Memory B cell (primary cell): ENCODE measurements at places on chromosomes 5 and 9.

- no peak for DNase-seq
Measured at GRCh38 chr5:76716456-76717157, 681 bp downstream of the F2R start.

DNA sequence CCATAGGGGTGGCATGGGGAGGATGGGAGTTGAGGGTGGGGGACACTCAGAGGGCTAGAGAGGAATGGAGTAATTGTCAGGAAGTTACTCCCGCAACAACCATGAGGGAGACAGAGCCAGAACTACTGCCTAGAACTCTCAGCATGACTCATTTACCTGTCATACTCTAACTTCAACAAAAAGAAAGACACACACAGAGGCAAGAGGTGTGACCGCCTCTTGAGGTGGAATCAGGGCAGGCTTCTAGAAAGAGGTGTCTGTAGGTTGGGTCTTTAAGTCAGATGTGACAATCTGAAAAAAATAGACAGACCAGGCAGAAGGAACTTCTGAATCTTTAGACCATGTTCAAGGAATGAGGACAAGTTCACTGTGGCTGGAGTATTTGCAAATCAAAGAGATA lies 73.4 kb downstream of the GABBR2 start:
- DNase-seq, result no peak

DNA sequence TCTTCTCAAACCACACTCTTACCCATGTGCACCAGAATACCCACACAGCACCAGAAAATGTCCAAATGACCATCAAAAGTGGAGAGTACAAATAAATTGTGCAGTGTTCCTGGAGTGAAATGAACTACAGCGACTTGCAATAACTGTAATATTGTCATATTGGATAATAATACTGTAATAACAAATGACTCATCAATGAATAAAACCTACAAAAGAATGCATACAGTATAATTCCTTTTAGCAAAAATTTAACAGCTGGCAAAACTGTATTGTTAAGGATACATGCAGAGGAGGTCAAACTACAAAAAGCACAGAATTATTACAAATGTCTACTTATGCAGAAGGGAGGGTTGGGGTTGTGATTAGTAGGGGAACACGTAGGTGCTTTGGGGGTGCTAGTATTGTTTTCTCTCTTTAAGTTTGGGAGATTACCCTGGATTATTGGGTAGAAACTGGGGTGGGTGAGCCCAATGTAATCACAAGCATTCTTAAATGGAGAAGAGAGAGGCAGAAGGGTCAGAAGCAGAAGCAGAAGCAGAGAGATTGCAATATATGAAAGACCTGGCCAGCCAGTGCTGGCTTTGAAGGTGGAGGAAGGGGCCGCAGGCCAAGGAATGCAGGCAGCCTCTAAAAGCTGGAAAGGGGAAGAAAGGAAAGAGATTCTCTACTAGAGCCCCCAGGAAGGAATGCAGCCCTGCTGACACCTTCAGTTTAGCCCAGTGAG lies 21.8 kb downstream of the IRF1 start:
- no peak for DNase-seq

- no peak for DNase-seq
Measured at GRCh38 chr9:104805441-104805840, 41.5 kb downstream of the NIPSNAP3B start.

DNA sequence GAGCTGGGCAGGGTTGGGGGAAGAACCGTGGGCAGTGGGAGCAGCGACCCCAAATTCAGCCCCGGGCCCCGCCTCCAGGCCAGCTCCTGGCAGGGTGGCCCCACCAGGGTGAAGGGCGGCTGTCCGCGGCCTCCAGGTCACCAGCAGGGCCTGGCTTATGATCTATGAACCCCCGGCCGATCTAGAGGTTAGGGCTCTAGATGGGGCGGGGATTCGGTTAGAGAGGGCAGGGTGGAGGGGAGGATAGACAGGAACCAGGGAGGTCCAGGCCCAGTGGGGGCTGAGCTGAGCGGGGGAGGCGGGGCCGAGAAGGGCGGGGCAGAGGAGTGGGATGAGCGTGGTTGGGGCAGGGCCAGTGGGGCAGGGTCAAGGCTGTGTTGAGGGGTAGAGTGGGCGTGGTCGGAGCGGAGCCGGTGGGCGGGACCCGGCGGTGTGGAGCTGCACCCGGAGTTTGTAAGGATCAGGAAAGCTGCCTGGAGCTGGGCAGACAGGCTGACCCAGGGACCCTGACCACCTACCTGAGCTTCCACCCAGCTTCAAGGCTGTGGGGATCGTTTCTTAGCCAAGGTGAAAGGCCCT lies 29.3 kb upstream of the OBP2B start:
- DNase-seq, result no peak

GRCh38 chr5:112059579-112060135 lies 302.7 kb upstream of the NREP start:
- no peak for DNase-seq

DNA sequence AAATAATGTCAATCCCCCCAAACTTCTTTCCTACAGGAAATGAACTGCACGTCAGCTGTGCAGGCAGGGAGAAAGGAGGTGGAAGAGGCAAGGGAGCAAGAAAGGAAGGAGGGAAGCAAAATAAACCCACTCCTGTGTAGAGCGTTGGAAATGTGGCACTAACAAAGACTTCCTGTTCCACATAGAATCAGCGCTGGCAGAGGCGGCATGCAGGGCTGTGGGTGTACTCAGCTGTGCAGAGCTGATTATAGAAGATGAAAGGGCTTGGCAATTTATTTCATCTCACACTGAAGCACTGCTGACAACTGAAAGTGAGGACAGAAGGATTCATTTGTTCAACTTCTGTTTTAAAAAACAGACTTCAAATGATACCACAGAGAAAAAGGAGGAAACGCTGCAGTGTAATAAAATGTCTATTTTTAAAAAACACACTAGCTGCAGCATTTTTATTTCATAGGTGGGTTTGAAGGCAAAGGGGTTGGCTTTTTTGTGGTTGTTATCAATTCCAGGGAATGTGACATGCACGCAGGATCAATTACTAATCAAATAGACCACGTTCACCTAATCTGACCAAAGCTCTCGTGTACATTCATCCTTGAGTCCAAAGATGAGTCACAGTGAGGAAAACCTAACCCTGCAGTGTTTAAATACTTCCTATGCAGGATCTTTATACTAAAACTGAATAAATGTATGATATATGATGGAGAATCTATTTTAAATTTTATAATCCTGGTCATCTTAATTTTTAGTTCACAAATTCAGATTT lies 583.5 kb downstream of the ZNF608 start:
- no peak for DNase-seq

DNA sequence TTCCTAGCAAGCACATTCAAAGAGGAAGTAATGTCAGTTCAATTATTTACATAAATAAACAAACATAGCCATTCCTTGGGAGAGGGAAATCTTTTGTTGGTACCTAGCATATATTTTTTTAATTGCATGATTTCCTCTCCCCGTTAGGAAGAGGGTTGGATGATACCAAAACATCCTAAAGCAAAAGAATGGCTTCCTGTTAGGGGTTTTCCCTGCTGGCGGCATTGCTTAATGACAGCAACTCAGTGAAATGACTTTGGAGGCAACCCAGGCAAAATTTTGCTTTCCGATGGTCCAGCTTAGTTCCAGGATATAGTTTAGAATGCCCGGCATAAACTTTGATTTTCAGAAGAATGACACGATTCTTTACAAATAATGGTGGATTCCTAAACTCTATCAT lies 73.2 kb downstream of the MAT2B start:
- no peak for DNase-seq

- DNase-seq, result peak; percentile 29
Measured at GRCh38 chr9:136944212-136944518, 373 bp downstream of the FBXW5 start.

DNA sequence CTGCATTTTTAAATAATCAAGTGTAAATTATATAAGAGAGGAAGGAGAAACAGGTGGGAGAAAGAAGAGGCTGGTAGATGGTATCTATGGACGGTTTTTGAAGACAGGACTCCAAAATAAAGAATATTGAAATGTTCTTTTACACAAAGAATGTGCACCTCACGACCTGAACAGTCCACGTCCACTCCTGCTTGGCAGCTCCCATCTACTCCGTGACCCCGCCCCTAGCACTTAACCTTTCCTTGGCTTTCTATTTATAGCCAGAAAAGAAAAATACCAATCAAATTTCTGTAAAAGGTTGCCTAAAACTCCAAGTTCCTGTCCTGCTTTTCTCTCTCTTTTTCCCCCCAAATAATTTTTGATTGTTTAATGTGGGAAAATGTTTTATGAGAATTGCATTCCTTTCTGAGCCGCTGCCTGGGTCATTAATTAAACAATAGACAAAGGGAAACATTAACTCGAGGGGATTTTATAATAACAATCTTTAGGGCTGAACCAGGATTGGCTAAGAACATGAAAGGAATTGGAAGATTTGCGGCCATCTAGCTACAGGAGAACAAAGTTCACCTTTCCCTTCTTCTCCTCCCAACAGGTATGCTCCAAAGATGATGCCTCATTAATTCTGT lies 173.6 kb upstream of the MAP3K1 start:
- DNase-seq, result no peak

DNA sequence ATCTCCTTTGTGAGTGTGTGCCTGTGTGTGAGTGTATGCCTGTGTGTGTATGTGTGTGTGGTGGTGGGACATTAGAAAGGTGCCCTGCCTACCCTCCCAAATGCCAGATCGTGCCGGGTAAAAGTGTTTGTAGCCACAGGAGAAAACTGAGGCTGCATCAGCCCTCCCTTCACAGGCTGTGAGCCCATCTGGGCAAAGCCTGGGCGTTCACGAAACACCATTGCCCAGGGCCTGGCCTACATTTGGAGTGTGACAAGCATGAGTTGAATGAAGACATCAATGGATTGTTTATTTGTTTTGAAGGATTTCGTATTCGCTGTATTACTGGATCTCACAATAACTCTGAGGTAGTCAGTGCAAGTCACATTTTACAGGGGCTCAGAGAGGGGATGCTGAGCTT lies 270.8 kb downstream of the NSG2 start:
- no peak for DNase-seq

- DNase-seq, result no peak
Measured at GRCh38 chr5:108983461-108984092, 235.9 kb downstream of the FER start.

DNA sequence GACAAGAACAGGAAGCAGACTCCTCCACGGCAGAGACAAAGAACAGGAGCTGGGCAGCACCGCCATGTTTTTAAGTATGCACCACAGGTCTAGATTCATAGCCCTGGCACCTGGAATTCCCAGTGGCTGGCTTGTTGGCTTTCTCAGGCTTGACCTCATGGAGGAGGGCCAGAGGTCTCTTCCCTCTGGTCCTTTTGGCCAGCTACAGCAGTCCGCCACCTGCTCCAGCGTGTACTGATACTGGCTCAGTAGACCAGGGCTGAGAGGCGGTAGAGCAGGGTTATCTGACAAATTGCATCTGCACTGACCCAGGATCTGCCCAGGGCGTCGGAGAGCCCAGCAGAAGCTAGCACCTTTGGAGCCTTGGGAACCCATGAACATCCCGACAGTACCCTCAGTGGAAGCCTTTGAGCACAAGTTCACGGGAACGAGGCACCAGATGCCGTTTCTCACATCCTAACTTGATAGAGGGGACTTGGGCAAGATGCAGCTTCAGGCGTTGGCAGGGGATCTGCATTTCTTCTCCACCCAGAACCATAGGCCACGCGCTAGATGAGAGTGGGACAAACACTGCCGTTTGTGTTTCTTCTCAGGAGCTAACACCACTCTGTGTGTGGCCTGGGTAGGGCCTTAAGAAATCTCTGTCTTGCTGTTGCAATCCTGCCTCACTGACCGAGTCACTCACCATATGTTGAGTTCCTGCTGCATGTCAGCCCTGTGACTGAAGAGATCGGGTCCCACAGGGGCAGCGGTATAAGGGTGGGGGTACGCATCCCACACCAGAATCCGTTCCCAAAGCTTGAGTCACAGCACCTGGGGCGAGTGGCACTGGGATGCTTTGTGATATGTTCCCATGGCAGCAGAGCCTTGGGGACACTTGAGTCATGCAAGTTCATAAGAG lies 90.3 kb upstream of the OTULINL start:
- DNase-seq, result no peak

DNA sequence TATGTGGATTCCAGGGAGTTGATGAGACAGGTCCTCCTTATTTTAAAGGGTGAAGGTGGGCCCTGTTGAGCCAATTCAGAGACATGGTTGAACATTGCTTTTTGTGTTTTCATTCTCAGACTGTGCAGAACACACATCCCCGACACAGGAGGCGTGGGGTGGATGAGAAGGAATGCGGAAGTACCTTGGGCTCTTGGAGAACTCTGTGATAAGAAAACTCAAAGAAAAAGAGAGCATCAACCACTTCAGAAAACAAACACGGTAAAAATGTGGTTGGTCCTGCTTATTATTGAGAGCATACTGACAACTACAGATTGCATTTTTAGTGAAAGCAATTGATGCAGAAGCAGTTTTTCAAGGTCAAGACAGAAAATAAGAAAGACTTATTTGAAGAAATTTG lies 659.8 kb downstream of the IRX1 start:
- DNase-seq, result no peak

GRCh38 chr5:80777347-80778287 lies 122.8 kb upstream of the DHFR start:
- no peak for DNase-seq

GRCh38 chr5:14004598-14005394 lies 60.3 kb upstream of the DNAH5 start:
- no peak for DNase-seq

- DNase-seq, result no peak
Measured at GRCh38 chr5:151709109-151709735, 22.5 kb upstream of the SPARC start.

DNA sequence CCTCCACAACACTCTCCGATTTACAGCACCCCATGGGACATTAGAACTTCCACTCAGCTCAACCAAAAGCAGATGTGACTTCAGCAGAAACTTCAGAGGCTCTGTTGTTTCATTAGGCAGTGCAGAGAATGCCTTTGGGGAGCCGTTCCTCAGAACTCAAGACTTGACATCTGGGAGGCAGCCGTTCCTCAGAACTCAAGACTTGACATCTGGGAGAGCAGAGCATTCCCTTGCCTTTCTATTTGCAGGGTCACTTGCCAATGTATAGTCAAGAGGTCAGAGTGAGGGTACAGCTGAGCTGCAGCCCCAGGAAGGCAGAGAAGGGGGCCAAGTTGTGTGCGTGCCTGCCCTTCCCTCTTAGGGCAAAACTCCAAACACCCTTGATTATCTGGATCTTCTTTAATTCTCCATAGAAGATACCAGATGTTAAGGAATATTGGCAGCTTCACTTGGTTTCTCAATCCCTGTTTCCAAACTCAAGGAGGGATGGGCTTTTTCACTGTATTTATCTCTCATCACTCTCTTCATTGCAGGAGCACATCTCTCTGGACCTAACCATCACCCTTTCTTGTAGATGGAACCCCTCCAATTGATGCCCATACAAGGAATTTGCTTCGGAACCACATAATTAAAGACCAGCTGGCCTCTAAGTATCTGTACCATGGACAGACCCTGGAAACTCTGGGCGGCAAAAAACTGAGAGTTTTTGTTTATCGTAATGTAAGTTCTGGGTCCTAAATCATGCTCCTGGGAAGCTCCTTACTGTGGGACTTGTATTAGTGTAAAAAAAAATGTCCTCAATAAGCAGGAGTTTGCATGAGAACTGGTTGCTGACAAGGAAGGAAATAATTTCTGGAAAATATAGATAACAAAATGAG lies 25.6 kb downstream of the TGFBI start:
- DNase-seq, result no peak

DNA sequence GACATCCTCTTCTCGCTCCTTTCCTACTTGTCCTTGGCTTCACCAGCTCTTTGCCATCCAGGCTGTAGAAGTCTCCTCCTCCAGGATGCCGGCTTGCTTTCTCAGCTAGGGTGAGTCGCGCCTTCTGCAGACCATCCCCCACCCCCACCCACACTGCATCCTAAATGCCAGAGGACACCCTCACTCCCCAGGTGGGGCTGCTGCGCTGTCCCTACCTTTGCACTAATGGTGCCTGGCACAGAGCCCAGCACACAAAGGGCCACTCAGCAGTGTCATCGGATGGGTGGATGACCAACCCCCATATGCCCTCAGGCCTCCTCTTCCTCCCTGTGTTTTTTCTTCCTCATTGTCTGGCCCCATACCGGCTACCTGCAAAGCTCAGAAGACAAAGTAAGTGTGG lies 14.8 kb downstream of the IL9 start:
- DNase-seq, result no peak
